ENCODE measurements at places on chromosomes 6 and 20.

GRCh38 chr6:158314737-158315136 is 2.5 kb downstream of the TULP4 start:
- DNase-seq = no peak

DNA sequence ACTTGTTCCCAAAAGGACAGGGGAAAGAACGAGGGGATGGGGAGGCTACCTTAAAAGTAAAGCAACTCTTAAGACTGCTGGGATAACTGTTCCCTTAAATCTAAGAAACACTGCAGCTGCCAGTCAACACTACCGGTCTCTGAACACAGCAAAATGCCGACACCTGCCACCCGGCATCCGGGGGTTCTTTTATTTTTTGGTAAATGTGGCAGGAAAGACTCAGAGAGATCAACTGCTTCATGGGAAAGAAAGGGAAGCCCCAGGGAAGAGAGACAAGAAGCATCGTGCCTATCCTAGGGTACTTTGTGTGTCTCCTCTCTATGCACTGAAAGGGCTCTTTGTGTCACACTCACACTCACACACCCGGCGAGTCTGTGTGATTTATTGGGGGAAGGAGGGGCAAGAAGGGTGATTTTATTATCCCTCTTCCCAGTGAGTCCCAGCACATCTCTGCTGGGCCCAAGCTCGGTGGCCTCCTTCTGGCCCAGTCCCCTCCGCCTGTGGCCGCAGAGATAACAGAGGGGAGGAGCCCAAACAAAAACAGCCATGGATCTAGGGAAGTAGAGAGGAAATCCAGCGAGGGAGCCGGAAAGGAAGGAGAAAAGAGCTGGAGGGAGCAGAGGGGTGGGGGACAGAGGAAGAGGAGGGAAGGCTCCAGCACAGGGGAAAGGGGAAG is 1.4 kb downstream of the FYN start:
- peak; percentile 37 for DNase-seq

DNA sequence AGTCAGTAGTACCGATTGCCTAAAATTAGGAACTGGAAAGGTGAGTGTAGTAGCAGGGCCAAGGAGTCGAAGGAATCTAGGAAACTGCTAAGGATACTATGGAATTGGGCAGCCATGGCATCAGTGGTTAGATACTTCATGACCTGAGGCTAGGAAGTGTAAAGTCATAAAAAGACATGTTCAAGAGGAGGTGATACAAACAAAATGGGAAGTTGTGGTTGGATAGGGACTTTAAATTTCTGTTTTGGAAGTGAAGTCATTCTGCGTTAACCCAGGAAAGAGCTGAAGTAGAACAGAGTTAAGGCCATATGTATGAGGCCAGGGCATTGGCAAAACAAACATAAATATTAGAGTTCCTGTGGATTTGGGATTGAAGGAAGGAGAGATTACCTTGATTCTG is 88.6 kb upstream of the TMEM181 start:
- peak; percentile 54 for DNase-seq

DNA sequence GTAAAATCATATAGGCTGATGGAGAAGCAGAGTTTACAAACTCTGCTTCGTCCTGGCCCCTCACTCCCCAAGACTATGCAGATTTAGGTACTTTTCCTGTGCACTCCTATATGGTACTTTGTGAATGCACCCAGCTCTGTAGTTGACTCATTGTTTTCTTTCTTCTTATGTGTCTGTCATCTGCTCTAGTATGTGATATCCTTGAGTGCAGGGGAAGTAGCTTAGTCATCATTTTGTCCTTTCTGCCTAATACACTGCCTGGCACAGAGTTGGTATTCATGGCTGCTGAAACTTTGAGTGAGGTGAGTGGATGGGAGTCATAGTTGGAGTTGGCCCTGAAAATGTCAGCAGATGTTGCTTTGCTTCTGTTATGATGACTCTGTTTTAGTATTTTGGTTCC is 222.6 kb downstream of the RNF144B start:
- DNase-seq = no peak

DNA sequence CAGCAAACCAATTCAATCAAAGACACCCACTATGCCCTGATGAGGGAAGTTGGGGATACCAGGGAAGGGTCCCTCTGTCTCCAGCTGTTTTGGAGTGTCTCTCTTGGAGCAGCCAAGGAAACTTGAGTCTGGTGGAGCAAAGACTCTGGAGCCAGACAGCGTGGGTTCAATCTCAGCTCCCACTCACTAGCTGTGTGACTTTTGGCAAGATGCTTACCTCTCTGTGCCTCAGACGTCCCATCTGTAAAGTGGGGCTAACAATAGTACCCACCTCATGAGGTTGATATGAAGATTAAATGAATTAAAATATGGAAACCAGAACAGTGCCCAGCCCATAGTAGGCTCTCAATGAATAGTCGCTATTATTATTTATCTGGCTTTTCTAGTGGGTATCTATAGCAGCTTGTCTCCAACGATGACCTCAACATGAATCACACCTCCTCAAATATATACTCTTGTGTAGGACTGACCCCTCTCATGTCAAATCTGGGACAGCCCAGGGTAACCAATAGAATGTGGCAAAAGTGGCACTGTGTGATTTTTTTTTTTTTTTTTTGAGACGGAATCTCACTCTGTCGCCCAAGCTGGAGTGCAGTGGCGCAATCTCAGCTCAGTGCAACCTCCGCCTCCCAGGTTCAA is 99.2 kb upstream of the FOXP4 start:
- no peak for DNase-seq

GRCh38 chr6:122713138-122713537 is 66.4 kb upstream of the FABP7 start:
- peak; percentile 73 for DNase-seq

GRCh38 chr20:821046-821730 is 12.3 kb upstream of the FAM110A start:
- peak; percentile 21 for DNase-seq

- DNase-seq = peak; percentile 0
Measured at GRCh38 chr6:102619585-102619984, 1226.1 kb downstream of the GRIK2 start.

GRCh38 chr6:166839569-166839968 is 116.8 kb downstream of the RNASET2 start:
- no peak for DNase-seq

All from suppressor macrophage treated with lipopolysaccharide for 1 hour (primary cell).